ENCODE measurements at places on chromosomes 3 and 15.

GRCh38 chr3:5226783-5227182 is 39.3 kb downstream of the EDEM1 start:
- no peak overlapping the region for H3K27ac ChIP-seq
- no peaks in the 10 kb centered on the region for H3K27me3 ChIP-seq
- no peak for DNase-seq
- H3K4me3 ChIP-seq = no peak overlapping the region
- no peaks in the 10 kb centered on the region for H3K36me3 ChIP-seq
- H3K4me1 ChIP-seq = no peaks in the 10 kb centered on the region

DNA sequence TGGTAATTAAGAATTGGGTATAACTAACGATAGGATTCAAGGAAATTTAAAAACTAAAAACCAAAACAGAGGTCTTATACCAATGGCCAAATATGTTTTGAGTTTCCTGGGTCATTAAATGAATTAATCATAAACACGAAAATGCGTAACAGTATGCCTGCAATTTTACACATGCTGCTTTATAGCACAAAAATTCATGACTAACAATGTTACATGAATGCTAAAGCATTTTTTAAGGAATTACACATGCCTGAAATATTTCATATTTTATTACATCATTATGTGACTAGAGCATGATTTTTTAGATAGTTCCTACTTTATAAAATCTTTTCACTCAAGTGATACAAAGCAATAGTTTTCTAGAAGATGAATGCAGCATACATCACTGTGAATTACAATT is 74.7 kb downstream of the ZNF148 start:
- DNase-seq = no peak
- H3K27me3 ChIP-seq = no peaks in the 10 kb centered on the region
- H3K36me3 ChIP-seq = no peaks in the 10 kb centered on the region
- no peaks in the 10 kb centered on the region for H3K4me1 ChIP-seq

- no peak for DNase-seq
- H3K27me3 ChIP-seq = no peaks in the 10 kb centered on the region
- H3K36me3 ChIP-seq = peaks cover 45% of the 10 kb centered on the region
- H3K27ac ChIP-seq = no peak overlapping the region
Measured at GRCh38 chr3:11556851-11557644, 86.7 kb downstream of the VGLL4 start.

GRCh38 chr3:18412684-18413083 is 12.5 kb downstream of the SATB1 start:
- DNase-seq = no peak
- no peaks in the 10 kb centered on the region for H3K4me1 ChIP-seq
- no peaks in the 10 kb centered on the region for H3K27me3 ChIP-seq
- H3K4me3 ChIP-seq = no peak overlapping the region

GRCh38 chr3:74613060-74613459 is 1.4 kb downstream of the CNTN3 start:
- H3K27me3 ChIP-seq = no peaks in the 10 kb centered on the region
- no peaks in the 10 kb centered on the region for H3K36me3 ChIP-seq
- no peak for DNase-seq

GRCh38 chr3:8301977-8302735 is 199.5 kb upstream of the LMCD1 start:
- no peaks in the 10 kb centered on the region for H3K27me3 ChIP-seq
- H3K4me1 ChIP-seq = no peaks in the 10 kb centered on the region
- DNase-seq = no peak

DNA sequence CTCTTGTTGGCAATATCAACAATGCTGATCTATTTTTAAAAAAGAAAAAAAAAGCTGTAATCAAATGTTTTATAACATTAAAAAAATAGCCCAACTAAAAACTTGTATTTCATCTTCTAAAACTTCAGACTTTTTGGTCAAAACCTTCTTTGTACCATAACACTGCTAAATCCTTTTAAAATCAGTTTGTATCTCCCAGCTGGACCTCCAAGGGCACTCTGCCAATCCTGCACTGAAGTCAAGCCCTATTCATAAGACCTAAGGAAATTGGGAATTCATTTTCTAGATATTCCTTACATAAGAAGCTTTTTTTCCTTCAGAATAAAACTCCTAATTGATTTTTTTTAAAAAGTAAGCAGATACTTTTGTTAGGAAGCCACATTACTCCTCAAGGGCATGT is 38.2 kb upstream of the HCLS1 start:
- H3K27ac ChIP-seq = no peak overlapping the region
- no peak for DNase-seq
- no peak overlapping the region for H3K4me3 ChIP-seq
- H3K36me3 ChIP-seq = peaks cover 20% of the 10 kb centered on the region
- H3K4me1 ChIP-seq = no peaks in the 10 kb centered on the region

DNA sequence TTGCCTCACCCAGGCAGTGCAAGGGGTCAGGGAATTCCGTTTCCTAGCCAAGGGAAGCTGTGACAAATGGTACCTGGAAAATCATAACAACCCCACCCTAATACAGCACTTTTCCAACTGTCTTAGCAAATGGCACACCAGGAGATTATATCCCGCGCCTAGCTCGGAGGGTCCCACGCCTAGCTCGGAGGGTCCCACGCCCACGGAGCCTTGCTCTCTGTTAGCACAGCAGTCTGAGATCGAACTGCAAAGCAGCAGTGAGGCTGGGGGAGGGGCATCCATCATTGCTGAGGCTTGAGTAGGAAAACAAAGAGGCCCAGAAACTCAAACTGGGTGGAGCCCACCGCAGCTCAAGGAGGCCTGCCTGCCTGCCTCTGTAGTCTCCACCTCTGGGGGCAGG is 208.1 kb downstream of the FHIT start:
- H3K4me3 ChIP-seq = no peak overlapping the region
- H3K27me3 ChIP-seq = no peaks in the 10 kb centered on the region
- no peak for DNase-seq
- H3K4me1 ChIP-seq = no peaks in the 10 kb centered on the region
- H3K36me3 ChIP-seq = no peaks in the 10 kb centered on the region
- H3K27ac ChIP-seq = no peak overlapping the region

DNA sequence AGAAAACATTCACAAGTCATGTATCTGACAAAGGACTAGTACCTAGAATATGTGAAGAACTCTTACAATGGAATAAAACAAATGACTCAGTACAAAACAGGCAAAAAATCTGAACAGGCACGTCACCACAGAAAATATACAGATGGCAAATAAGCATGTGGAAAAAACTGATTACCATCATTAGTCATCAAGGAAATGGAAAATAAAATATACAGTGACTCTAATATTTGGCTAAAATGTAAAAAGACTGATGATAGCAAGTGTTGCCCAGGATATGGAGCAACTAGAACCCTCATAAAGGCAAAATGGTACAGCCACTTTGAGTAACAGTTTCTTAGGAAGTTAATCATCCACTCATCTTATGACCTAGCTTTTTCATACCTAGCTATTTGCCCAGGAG is 95.8 kb upstream of the ABHD17C start:
- H3K4me1 ChIP-seq = no peaks in the 10 kb centered on the region
- DNase-seq = no peak

DNA sequence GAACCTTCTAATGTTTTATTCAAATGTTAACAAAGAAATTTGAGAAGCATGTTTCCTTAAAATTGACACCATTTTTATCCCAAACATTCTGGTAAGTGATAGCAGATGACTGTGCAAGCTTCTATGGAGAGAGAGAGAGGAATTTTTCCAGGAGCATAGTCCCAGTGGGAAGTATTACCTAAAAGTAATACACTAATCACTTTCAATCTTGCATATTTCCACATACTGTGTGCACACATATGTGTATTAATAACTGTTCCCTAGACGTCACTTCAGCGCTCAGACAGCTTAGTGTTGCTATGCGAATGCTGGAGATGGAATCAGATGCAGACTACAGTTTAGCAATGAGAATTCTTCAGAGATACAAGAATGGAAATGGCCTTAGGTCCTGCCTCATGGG is 424.3 kb upstream of the TPRG1 start:
- no peaks in the 10 kb centered on the region for H3K36me3 ChIP-seq
- no peak for DNase-seq
- H3K4me1 ChIP-seq = no peaks in the 10 kb centered on the region
- H3K27me3 ChIP-seq = no peaks in the 10 kb centered on the region
- no peak overlapping the region for H3K4me3 ChIP-seq
- no peak overlapping the region for H3K27ac ChIP-seq

DNA sequence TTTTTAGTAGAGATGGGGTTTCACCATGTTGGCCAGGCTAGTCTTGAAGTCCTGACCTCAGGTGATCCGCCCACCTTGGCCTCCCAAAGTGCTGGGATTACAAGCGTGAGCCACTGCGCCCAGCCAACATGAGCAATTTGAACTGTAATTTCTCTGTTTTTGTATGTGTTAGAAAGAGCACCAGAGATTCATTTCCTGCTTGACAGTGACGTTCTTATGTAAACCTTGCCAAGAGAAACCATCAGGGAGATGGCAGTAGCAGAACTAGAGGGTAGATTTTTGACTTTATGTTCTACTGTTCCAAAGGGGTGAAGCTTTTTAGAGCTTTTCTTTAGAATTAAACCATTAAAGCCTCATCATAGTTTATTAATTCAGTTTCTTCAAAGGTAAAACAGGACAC is 148.1 kb upstream of the UMPS start:
- no peak overlapping the region for H3K27ac ChIP-seq
- H3K4me1 ChIP-seq = peaks cover 20% of the 10 kb centered on the region
- no peak overlapping the region for H3K4me3 ChIP-seq

DNA sequence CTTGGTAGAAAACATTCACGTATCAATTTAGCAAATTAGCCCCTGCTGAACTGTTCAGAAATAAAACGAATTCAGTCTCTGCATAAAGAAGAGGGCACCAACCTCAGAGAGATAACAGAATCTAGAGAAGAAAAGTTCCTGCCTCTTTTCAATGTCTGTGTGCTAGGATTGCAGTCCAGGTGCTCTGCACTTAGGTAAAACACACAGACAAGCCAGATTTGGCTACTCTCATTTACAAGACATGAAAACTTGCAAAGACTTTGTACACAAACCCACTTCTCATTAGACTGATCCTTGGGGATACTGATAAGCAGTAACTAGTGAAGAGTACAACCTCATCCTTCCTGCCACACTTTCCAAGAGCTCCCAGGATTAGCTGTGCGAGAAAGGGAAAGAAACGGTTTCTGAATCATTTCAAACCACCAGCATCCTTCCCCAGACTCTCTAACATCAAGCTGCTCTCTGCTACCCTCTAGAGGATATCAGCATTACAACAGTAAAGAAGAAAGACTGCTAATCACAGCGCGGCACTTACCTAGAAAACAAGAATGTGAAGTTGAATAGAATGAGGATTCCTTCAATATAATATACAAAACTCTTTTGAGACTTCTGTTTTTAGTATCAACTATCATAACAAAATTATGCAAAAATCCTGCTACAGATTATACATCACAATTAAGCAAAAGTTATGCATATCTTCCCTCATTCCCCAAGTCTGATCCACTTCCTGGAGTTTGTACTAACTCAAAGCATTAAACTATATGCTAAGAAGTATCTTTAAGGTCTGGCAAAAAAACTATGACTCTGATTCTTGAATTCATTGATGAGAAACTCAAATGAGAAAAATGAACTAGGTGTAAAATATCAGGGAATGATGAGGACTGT is 306.4 kb downstream of the MAGI1 start:
- H3K36me3 ChIP-seq = no peaks in the 10 kb centered on the region
- no peak overlapping the region for H3K4me3 ChIP-seq
- H3K27me3 ChIP-seq = no peaks in the 10 kb centered on the region
- no peak for DNase-seq
- H3K27ac ChIP-seq = no peak overlapping the region

Data from upper lobe of left lung (tissue), 6 donors.